ENCODE measurements at places on chromosomes 11 and 22.

DNA sequence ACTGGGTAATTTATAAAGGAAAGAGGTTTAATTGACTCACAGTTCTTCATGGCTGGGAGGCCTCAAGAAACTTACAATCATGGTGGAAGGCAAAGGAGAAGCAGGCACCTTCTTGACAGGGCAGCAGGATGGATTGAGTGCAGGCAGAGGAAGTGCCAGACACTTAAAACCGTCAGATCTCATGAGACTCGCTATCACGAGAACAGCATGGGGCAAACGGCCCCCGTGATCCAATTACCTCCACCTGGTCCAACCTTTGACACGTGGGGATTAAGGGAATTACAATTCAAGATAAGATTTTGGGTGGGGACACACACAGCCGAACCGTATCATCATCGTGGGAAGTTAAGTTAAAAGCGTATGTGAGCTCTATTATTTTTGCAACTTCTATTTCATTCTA lies 71.4 kb upstream of the SYN3 start:
- H3K4me1 ChIP-seq, result no peaks in the 10 kb centered on the region
- H3K36me3 ChIP-seq, result no peaks in the 10 kb centered on the region
- no peak overlapping the region for H3K4me3 ChIP-seq
- DNase-seq, result no peak

GRCh38 chr11:70854901-70855556 lies 397.3 kb downstream of the SHANK2 start:
- DNase-seq, result no peak
- H3K27me3 ChIP-seq, result no peaks in the 10 kb centered on the region
- no peaks in the 10 kb centered on the region for H3K36me3 ChIP-seq
- no peaks in the 10 kb centered on the region for H3K4me1 ChIP-seq
- H3K27ac ChIP-seq, result no peak overlapping the region

DNA sequence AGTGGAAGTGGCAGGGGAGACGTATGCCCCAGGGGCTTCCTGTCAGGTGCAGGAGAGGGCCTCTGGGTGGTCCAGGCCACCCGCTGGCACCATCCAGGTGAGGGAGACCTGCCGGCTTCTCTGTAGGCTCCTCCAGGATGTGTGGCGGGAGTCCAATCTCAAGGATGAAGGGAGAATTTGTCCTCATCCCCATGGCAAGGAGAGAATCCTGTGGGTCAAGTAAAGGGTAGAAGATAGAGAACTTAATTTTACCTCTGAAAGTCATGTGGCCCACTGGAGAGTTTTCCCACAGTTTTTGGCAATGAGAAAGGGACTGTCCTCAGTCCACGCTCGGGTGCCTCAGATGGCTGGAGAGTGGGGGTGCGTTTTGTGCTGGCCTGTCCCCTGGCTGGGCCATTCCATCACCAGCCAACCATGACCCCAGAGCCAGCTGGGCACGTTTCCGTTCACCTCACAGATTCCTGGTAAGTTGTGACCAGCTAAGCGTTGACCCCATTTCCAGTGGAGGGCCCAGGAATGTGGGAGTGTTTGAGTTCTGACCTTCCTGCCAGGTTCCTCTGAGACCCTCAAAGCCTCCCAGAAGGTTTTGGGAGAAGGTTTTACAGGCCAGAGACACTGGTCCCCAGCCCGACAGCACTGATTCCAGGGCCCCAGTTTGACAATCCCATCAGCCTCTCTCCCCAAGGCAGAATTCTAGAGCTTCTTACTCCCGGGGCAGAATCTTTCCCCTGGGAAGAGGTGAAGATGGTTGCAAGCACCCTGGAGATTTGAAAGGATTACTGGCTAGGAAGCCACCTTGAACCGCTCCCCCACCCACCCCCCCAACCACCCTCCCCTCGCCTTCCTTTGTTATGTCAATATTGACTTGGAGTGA lies 2.6 kb downstream of the OVOL1 start:
- no peak for DNase-seq
- H3K27ac ChIP-seq, result no peak overlapping the region
- peaks cover 2% of the 10 kb centered on the region for H3K36me3 ChIP-seq
- peaks cover 36% of the 10 kb centered on the region for H3K4me1 ChIP-seq
- H3K27me3 ChIP-seq, result peaks cover 18% of the 10 kb centered on the region
- H3K4me3 ChIP-seq, result no peak overlapping the region

DNA sequence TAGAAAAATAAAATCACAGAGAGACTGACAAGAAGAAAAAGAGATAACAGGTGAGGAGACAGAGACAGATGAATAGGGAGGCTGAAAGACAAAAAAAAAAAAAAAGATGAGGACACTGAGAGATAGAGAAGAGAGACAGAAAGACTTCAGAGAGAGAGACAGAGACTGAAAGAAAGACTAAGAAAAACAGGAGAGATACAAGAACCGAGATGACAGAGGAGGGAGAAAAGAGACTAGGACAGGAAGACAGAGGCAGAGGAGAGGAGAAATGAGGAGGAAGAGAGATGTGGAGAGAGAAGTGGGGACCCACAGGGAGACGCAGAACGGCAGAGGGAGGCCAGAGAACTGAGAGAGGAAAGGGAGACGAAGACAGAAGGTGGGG lies 771 bp downstream of the GPR83 start:
- DNase-seq, result no peak
- H3K27me3 ChIP-seq, result peaks cover 32% of the 10 kb centered on the region

- no peak overlapping the region for H3K27ac ChIP-seq
- H3K27me3 ChIP-seq, result no peaks in the 10 kb centered on the region
- no peak for DNase-seq
- no peaks in the 10 kb centered on the region for H3K4me1 ChIP-seq
- H3K36me3 ChIP-seq, result no peaks in the 10 kb centered on the region
Observed at GRCh38 chr22:16960884-16961249, 47.2 kb downstream of the GAB4 start.

- peak overlapping the region; percentile 96 for H3K4me3 ChIP-seq
- no peaks in the 10 kb centered on the region for H3K27me3 ChIP-seq
- H3K4me1 ChIP-seq, result peaks cover 38% of the 10 kb centered on the region
- DNase-seq, result peak; percentile 33
- H3K36me3 ChIP-seq, result peaks cover 3% of the 10 kb centered on the region
- H3K27ac ChIP-seq, result peak overlapping the region; percentile 33
Observed at GRCh38 chr22:23182309-23183060, 2.2 kb downstream of the BCR start.

DNA sequence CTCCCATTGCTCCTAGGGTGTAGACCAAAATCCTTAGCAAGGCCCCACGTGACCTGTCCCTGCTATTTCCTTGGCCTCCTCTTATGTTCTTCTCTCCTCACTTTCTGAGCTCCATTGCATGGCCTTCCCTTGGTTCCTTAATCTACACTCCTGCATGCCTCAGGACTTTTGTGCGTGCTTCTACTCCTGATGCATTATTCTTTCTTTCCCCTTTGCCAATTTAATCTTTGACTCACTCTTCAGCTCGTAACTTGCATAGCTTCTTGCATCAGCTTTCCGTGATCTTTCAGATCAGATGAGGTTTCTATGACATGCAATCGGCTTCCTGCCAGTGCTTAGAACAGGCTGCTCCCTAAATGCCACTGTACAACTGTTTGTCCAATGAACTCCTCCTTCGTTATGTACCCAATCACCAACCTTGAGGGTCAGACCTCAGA lies 261.6 kb upstream of the CADM1 start:
- DNase-seq, result peak; percentile 48
- H3K27ac ChIP-seq, result peak overlapping the region; percentile 59
- no peaks in the 10 kb centered on the region for H3K36me3 ChIP-seq
- H3K4me1 ChIP-seq, result peaks cover 27% of the 10 kb centered on the region

GRCh38 chr11:73229321-73229895 lies 11.3 kb downstream of the P2RY2 start:
- no peaks in the 10 kb centered on the region for H3K36me3 ChIP-seq
- peaks cover 17% of the 10 kb centered on the region for H3K4me1 ChIP-seq
- H3K4me3 ChIP-seq, result no peak overlapping the region
- H3K27ac ChIP-seq, result no peak overlapping the region
- no peaks in the 10 kb centered on the region for H3K27me3 ChIP-seq
- no peak for DNase-seq

- DNase-seq, result no peak
- H3K27ac ChIP-seq, result no peak overlapping the region
- H3K36me3 ChIP-seq, result no peaks in the 10 kb centered on the region
- peak overlapping the region; percentile 11 for H3K4me3 ChIP-seq
- H3K4me1 ChIP-seq, result no peaks in the 10 kb centered on the region
Observed at GRCh38 chr11:75429902-75430713, 2.9 kb downstream of the KLHL35 start.

GRCh38 chr11:124674168-124674517 lies 439 bp downstream of the SPA17 start:
- H3K4me3 ChIP-seq, result peak overlapping the region; percentile 58
- peak overlapping the region; percentile 33 for H3K27ac ChIP-seq
- H3K27me3 ChIP-seq, result no peaks in the 10 kb centered on the region
- H3K4me1 ChIP-seq, result peaks cover 6% of the 10 kb centered on the region

- H3K4me3 ChIP-seq, result no peak overlapping the region
- no peaks in the 10 kb centered on the region for H3K36me3 ChIP-seq
- H3K4me1 ChIP-seq, result no peaks in the 10 kb centered on the region
- no peak overlapping the region for H3K27ac ChIP-seq
- no peak for DNase-seq
Observed at GRCh38 chr11:35709376-35709775, 46.8 kb downstream of the TRIM44 start.

- no peak for DNase-seq
- no peak overlapping the region for H3K4me3 ChIP-seq
- H3K27ac ChIP-seq, result no peak overlapping the region
Observed at GRCh38 chr11:58992489-58992888, 53.2 kb downstream of the GLYATL1 start.

GRCh38 chr22:20208713-20209310 lies 58.0 kb upstream of the CCDC188 start:
- H3K36me3 ChIP-seq, result no peaks in the 10 kb centered on the region
- no peak for DNase-seq
- no peak overlapping the region for H3K27ac ChIP-seq
- peaks cover 5% of the 10 kb centered on the region for H3K27me3 ChIP-seq

DNA sequence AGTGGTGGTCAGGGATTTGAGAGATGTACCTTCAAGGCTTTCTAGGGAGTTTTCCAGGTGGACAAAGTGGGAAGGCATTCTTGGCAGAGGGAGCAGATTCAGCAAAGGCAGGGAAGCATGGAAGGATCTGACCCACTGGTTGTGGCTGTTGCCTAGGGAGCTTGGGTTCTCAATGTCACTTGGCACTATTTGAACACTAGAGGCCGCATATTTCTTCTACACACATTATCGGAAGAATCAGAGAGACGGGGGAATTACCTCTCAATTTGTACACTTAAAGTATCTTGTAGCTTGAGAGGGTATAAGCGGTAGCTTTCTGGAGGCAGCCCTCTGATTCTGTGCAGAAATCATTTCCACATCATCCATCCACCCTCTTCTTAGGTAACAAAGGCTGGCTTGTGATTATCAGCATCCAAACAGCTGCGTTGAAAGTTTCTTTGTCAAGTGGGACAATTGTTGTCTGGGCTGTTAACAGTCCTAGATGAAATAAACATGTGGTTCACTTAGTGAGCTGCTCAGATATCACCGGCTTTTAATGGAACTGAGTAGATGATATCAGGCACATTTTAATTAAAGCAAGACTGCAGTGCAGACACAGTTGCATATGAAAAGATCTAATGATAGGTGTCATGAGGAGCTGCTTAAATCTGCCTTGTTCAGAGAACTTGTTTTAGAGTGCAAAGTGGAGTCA lies 2.6 kb downstream of the NELL1 start:
- DNase-seq, result no peak
- H3K27ac ChIP-seq, result no peak overlapping the region
- H3K4me1 ChIP-seq, result no peaks in the 10 kb centered on the region
- H3K4me3 ChIP-seq, result no peak overlapping the region
- H3K27me3 ChIP-seq, result peaks cover 49% of the 10 kb centered on the region

DNA sequence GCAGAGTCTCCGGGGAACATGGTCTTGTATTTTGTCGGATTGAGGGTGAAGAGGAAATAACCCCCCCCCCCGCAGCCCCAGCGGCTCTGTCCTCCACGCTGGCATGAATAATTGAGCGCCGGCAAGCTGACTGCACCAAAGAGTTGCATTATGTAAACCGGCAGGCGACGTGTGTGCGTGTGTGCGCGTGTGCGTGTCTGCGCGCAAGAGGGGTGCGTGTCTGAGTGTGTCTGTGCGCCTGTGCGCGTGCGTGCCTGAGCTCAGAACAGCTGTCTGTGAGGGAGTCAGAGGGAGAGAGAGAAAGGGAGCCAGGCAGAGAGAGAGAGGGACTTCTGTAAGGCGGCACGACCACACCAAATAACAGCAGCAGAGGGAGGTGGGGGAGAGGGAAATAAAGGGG lies 94.4 kb downstream of the SCN3B start:
- peaks cover 35% of the 10 kb centered on the region for H3K27me3 ChIP-seq
- peak overlapping the region; percentile 18 for H3K4me3 ChIP-seq
- peaks cover 2% of the 10 kb centered on the region for H3K4me1 ChIP-seq
- H3K36me3 ChIP-seq, result no peaks in the 10 kb centered on the region
- no peak for DNase-seq

DNA sequence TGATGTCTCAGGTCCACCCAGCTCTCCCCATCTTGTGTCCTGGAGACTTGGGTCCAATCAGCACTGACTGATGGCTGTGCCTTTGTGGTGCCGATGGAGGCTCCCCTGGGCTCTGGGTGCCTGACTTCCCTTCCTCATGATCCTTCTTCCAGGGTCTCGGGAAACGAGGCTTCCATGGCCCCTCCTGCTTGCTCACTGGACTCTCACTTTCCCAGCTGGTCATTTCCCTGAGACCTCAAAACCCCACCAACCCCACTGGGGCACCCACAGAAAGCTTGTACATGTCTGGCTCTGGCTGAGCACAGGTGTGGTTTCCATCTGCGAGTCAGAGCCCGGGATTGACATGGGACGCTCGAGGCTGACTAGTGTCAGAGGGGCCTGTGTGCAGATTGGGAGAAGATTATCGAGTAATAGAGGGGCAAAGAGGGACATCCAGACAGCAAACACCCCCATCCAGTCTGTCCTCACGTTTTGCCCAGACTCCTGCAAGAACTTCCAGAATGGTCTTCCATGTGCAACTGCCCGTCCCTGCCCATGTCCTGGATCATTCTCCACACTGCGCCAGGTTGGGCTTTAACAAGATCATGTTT lies 15.1 kb downstream of the APOL1 start:
- H3K36me3 ChIP-seq, result no peaks in the 10 kb centered on the region
- no peak overlapping the region for H3K4me3 ChIP-seq
- no peaks in the 10 kb centered on the region for H3K27me3 ChIP-seq
- H3K4me1 ChIP-seq, result no peaks in the 10 kb centered on the region
- DNase-seq, result no peak

GRCh38 chr11:44250421-44250820 lies 59.5 kb downstream of the ALX4 start:
- H3K4me1 ChIP-seq, result peaks cover 10% of the 10 kb centered on the region
- H3K36me3 ChIP-seq, result peaks cover 4% of the 10 kb centered on the region
- H3K27me3 ChIP-seq, result no peaks in the 10 kb centered on the region
- no peak overlapping the region for H3K27ac ChIP-seq
- no peak for DNase-seq

GRCh38 chr11:69055598-69056516 lies 7.1 kb downstream of the TPCN2 start:
- no peak for DNase-seq
- no peak overlapping the region for H3K4me3 ChIP-seq
- no peak overlapping the region for H3K27ac ChIP-seq
- peaks cover 10% of the 10 kb centered on the region for H3K36me3 ChIP-seq
- H3K27me3 ChIP-seq, result no peaks in the 10 kb centered on the region
